GM23248 (cell line): ENCODE measurements at places on chromosomes 3 and 15. TPM values are rescaled to one million over a fixed set of nuclear protein-coding genes. Genes with fewer than 3 reads are reported as not detected.

GRCh38 chr3:156720826-156721225, 46.4 kb downstream of the TIPARP start:
- no peak for DNase-seq

The ANKUB1 gene
- not detected in 2 replicates for total RNA-seq

The UBR1 gene
- 26.0 and 33.5 TPM in 2 replicates for total RNA-seq

DNA sequence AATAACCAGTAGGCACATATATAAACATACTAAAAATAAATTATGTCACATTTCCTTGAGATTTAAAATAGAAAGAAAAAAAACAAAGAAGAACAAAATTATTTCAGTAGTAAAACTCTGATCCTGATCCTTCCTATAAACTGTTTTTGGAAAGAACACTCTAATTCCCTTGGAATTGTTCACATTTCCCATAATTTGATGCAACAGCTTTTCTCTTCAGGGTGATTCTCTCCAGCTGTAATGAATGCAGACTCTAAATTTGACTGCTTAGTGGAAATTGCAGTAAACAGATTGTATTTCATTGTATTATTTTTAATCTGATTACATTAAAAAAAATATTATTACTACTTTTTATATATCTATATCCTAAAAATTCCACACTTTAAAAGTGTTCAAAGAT, 70.2 kb upstream of the ABI3BP start:
- DNase-seq = no peak

- DNase-seq = no peak
Measured at GRCh38 chr3:147513785-147514184, 104.6 kb downstream of the ZIC1 start.

DNA sequence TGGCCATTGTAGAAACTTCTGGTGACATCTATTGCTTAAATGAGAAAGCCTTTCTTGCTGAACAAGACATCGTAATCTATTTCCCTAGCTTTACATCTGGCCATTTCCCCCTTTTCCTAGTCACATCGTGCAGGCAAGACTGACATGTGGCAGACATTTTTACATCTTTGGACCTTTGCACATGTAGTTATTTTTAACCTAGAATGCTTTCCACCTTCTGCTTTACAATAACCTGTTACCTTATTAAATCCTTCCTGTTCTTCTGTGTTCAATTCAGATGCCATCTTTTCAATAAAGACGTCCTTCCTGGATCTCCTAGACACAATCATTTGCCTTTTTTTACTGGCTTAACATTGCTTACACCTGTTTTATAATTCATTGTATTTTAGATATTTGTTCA, 343.3 kb downstream of the DIPK2A start:
- DNase-seq = no peak

DNA sequence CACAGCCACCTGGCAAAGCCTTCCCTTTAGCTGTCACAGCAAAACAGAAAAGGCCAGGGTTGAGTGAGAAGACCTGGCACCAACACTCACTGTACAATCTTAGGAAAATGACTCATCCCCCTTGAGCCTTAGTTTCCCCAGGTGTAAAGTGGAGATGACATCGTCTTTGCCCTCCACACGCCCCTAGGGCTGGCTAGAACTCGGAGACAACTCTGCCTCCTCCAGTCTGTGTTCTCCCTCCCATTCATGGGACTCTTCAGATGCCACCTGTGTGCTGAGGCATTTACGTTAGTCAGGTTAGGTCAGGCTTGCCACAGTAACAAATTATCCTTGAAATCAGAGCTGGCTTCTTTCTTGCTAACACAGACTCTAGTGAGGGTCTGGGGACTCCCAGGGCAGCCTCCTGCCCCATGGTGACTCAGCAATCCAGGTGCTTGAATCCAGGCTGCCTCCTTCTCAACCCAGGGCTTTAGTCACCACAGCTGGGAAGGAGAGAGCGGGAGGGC, 252.6 kb downstream of the PLCL2 start:
- DNase-seq = no peak

The ESYT3 gene
- 0.63 and 1.3 TPM in 2 replicates for total RNA-seq

The CX3CR1 gene
- total RNA-seq = not detected in 2 replicates

The CHL1 gene
- not detected in 2 replicates for total RNA-seq

- peak; percentile 82 for DNase-seq
Measured at GRCh38 chr15:73753250-73754130, at the start of gene INSYN1. Gene INSYN1 (minus strand): TSS chr15:73753351. CDS start chr15:73751130, 2,221 bp downstream.

- DNase-seq = peak; percentile 37
Measured at GRCh38 chr3:50138266-50139200, 16.6 kb upstream of the SEMA3F start.

GRCh38 chr3:186732169-186732766, 15.1 kb downstream of the KNG1 start:
- DNase-seq = no peak

The LMAN1L gene
- total RNA-seq = not detected in 2 replicates

- DNase-seq = no peak
Measured at GRCh38 chr15:48469271-48469670, 138.0 kb downstream of the DUT start.

DNA sequence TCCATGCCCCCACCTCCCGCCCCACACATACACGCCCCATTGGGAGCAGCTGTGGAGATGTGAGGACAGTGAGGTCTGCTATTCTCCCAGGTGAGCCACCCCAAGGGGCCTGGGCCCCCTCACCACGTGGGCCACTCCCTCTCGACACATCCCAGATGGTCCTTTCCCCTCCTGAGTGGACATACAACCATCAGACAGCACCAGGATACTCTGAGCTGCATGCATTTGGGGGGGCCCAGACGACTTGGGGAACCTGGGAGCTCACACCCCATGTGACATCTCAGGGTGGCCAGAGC, 17.5 kb downstream of the FBLN2 start:
- no peak for DNase-seq

DNA sequence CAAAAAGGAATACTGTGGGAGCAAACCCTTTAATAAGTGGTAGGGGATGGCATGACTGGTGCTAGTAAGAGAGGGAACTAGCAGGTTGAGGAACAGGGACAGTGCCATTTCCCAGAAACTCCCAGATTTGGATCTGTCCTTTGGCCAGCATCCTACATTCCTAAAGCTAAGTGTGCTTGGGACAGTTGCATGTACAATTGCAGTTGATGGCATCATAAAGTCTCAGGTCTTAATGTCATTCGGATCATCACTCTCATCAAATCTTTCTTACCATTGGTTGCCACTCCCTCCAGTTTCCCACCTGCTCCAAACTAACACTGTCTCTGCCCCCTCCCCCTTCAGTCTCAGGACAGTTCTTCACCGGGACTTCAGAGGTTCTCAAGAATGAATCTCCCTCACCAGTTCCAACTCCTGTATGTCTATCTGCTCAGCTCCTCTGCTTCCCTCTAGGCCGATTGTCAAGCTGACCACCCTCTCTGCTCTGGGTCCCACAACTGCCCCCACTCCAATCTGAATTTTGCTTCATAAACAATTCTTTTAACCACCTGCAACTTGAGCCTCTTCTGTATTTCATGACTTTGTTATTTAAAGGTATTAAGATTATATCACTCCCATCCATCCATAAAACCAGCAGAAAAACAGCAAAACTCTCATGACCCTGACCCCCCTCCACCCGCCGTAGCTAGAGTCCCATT, 260.8 kb downstream of the CGGBP1 start:
- no peak for DNase-seq

The MAP2K1 gene
- 52.9 and 56.2 TPM in 2 replicates for total RNA-seq

The TOPAZ1 gene
- not detected in 2 replicates for total RNA-seq

DNA sequence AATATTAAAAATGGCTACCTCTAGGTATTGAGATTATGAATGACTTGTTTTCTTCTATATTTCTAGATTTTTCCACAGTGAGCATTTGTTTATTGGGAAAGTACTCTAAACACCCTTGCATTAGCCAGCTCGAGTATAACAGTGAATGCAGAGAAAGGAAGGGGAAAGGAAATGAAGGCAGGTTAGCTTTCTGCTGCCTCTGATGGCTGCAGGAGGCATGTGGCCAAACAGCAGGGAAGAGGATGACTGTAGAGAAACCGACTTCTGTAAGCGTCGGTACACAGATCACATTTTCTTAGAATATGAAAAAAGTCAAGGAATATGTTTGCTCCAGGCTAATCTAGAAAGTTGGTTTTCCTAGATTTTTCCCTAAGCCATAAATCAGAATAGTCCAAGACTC, 19.8 kb downstream of the GNB5 start:
- DNase-seq = peak; percentile 35

The ADGRG7 gene
- not detected in 2 replicates for total RNA-seq

DNA sequence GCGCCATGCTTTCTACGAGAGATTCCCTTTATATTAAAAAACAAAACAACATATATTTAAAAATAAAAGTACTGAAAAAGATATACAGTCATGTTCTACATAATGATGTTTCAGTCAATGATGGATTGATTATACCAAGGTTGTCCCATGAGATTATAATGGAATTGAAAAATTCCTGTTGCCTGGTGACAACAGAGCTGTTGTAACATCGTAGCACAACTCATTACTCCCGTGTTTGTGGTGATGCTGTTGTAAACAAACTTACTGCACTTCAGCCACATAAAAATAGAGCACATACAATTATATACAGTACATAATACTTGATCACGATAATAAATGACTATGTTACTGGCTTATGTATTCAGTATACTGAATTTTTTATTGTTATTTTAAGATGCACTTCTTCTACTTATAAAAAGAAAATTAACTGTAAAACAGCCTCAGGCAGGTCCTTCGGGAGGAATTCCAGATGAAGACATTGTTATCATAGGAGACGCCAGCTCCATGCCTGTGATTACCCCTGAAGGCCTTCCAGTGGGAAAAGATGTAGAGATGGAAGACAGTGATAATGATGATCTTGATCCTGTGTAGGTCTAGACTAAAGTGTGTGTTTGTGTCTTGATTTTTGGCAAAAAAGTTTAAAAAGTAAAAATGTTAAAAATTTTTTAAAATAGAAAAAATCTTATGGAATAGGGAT, 11.7 kb downstream of the CCR1 start:
- no peak for DNase-seq

The GPR62 gene
- total RNA-seq = not detected in 2 replicates

The P3H2 gene
- 14.9 and 41.5 TPM in 2 replicates for total RNA-seq

The RNF168 gene
- 12.3 and 14.2 TPM in 2 replicates for total RNA-seq

- DNase-seq = no peak
Measured at GRCh38 chr15:41918506-41919126, 24.8 kb upstream of the SPTBN5 start.
